ENCODE measurements at places on chromosomes 2 and 18.
A peak's percentile ranks its signal among the peaks of the same experiment; 100 is the strongest.

GRCh38 chr2:181573140-181573736 is 83.7 kb downstream of the CERKL start:
- DNase-seq, result no peak

DNA sequence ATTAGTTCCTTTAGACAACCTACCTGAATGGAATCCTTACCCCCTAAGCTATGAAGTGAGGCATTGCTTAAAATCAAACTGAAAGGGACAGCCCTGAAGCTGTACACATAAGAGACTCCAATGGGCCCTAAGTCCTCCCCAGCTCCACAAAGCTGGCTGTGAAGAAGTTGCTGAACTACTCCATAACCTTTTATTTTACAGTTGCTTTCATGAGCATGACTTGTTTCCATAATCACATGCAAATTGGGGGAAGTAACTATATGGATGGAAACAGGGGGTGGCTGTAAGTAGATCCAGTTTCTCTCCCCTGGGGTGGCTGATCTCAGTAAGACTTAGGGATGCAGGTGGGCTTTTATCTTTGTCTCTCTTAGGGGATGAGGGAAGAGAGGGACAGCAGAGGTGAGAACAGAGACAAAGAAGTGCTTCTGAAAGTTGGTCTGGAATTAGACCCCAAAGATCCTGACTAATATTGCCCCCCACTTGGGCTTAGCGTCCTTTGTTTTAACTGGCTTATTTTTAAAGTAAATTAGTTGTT is 5.5 kb downstream of the FZD5 start:
- no peak for DNase-seq

DNA sequence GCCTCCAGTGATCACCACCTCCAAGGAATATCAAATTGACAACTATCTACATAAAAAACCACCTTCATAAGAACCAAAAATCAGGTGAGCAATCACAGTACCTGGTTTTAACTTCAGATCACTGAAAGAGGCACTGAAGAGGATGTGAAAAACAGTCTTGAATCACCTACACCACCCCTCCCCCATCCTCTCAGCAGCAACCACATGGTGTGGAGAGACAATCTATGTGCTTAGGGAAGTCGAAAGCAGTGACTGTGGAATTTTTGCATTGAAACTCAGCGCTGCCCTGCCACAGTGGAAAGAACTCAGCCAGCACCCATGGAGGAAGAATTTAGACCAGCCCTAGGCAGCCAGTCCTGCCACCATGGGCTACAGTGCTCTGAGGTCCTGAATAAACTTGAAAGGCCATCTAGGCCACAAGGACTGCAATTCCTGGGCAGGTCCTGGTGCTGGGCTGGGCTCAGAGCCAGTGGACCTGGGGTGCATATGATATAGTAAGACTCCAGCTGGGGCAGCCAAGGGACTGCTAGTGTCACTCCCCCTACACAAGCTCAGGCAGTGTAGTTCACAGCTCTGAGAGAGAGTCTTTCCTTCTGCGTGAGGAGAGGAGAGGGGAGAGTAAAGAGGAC is 75.6 kb downstream of the ATL2 start:
- no peak for DNase-seq

- no peak for DNase-seq
Observed at GRCh38 chr2:196399722-196400691, 228.6 kb upstream of the STK17B start.

DNA sequence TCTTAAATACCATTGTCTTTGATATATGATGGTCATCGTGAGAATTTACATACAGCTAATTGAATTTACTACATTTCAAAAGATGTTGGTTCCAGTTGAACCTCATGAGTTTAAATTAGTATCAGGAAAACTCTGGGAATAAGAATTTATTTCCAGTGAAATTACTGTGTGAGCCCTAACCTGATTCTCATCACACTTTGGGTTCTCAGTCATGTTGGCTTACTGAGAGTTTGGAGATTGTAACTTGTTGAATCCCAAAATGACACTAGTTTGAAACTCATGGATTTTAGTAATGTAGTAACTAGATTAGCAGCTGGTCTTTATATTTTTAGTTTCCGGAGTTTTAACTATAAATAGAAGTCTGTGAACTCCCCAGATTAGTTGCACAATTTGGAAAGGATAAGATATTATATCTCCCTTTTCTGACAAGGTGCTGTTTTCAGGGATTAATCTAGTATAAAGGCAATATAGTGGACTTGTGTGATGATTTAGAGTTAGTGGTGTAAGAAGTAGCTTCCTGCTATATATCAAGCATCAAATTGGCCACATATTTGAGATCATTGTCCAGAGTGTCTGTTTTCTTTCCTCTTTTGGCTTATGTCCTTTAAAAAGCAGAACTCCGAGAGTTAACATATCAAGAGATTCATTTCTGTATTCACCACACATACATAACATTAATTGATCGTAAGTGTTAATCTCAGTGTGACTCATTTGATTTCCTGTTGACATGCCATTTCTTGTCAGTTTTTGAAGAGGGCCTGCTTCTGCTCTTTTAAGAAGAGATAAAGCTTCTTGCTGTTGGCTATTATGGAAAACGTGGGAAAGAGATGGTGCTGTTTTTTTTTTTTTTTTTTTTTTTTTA is 15.7 kb downstream of the NDUFV2 start:
- peak; percentile 73 for DNase-seq

- DNase-seq, result no peak
Observed at GRCh38 chr2:8346706-8347430, 335.0 kb upstream of the ID2 start.

- DNase-seq, result no peak
Observed at GRCh38 chr2:33378556-33379210, 97.8 kb upstream of the RASGRP3 start.

- DNase-seq, result no peak
Observed at GRCh38 chr2:102790091-102790455, 28.2 kb downstream of the TMEM182 start.

DNA sequence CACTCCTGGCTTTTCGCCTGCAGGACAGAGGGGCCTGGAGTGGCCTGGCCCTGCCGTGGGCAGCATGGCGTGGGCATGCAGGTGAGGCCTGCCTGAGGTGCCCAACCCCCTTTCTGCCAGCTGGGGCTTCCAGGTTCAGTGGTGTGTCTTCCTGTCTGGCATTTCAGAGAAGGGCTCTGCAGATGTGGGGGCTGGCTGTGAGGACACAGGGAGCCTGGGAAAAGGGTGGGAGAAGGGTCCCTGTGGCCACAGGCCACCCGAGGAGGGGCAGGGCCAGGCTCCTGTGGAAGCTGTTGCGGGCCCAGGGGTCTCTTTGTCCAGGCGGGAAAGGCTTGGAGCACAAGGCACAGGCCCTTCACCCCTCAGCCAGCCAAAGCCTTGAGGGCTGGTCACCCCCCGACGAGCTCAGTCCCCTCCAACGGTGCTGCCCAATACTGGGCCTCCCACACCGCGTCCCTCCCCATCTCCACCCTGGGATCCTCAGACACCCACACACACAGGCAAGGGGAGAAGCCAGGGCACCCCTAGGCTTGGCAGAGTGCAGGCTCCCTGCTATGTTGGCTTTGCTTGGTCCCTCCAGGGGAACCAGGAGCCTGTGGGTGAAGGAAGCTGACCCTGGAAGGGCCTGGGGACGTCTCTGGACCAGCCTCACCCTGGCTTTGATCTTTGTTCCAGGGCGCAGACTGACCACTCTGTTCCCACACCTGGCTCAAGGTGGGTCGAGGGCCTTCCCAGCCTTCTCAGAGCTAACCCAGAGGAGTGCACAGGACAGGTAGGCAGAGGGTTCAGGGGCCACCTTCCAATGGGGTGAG is 3.7 kb upstream of the AQP12A start:
- no peak for DNase-seq

DNA sequence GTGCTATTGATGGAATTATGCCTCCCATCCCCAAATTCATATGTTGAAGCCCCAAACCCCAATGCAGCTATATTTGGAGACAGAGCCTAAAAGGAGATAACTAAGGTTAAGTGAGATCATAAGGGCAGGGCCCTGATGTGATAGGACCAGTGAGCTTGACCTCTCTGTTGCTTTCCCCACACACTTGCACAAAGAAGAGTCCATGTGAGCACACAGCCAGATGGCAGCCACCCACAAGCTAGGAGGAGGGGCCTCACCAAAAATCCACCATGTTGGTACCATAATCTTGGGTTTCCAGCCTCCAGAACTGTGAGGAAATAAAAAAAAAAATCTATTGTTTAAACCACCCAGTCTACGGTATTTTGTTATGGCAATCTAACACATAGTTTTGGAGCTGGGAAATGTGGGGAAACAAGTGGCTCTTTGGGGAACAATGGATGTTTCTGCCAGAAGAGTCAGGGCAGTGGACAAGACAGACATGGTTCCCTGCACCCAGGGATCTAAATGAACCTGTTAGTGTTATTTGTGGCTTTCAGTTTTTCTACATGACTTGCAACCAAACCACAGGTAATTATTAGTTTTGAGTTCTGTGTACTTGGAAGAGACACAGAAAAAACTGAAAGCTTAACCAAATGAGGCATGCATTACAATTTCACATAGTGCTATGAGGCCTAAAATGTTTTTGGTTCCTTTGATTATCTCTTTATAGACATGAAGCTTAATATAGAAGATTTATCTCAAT is 259.1 kb downstream of the LTBP1 start:
- DNase-seq, result no peak

GRCh38 chr18:55239740-55240139 is 280.5 kb upstream of the CCDC68 start:
- no peak for DNase-seq

GRCh38 chr2:119117408-119117807 is 41.1 kb downstream of the C1QL2 start:
- DNase-seq, result no peak

GRCh38 chr2:28322981-28323396 is 69.7 kb upstream of the FOSL2 start:
- DNase-seq, result no peak

DNA sequence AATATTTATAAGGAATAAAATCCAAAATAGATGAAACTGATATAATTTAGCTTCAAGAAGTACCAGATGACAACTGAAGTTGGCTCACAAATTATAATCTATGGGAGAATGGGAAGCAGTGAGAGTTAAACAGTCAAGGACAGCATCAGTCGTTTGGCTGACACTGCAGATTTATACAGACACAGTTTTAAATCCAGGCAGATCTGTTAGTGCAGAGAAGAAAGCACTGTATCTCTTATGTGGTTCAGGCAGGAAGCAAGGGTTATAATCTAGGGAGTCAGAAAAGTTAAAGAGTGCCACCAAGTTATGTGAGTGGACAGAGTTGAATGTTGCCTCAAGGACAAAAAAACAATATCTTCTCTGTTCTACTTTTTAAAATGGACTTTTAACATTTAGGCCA is 880.2 kb downstream of the TSN start:
- no peak for DNase-seq

DNA sequence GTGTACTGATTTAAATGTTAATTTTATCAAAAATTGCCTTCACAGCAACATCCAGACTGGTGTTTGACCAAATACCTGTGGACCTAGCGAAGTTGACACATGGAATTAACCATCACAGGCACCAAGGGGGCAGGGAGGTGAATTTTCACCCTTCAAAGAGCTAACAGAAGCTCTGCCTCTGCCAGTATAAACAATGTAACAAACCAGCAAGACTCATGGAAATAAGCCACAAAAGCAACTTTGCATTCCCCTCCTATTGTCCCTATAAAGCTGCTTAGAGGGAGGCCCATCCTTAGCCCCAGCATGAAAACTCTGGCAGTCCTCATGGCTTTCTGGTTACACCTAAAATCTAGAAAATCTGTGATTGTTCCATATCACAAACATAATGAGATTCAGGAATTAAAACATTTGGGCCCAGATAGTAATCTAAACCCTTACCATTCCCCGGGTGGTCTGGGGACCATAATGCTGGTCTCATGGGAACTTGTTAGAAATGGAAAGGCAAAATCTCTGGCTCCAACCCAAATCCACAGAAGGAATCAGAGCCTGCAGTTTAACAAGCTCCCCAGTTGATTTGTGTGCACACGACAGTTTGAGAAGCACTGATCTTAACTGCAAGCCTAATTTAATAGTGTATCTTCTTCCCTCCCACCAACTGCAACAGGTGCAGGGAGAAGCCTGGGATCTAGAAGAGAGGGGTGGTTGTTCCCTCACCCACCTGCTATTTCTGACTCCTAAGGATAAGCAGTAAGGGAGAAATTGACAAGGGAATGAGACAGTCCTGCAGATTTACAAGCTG is 23.1 kb downstream of the SERPINB11 start:
- DNase-seq, result no peak

DNA sequence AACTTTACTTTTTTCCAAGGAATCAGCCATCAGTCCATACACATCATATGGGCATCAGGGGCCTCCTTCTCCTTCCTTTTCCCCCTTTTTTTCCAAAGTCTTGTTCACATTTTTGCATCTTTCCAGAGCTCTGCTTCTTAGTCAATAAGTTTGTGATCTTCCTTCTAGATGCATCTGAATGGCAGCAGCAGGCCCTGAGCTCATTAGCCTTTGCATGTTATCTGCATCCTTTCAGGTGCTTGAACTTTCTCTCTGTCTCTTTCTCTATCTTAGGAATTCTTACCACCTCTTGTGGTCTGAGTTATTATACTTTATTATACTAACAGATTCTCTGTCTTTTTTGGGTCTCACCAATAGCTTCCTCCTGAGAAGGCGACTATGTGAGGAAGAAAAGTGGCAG is 312.4 kb upstream of the FANCL start:
- no peak for DNase-seq

DNA sequence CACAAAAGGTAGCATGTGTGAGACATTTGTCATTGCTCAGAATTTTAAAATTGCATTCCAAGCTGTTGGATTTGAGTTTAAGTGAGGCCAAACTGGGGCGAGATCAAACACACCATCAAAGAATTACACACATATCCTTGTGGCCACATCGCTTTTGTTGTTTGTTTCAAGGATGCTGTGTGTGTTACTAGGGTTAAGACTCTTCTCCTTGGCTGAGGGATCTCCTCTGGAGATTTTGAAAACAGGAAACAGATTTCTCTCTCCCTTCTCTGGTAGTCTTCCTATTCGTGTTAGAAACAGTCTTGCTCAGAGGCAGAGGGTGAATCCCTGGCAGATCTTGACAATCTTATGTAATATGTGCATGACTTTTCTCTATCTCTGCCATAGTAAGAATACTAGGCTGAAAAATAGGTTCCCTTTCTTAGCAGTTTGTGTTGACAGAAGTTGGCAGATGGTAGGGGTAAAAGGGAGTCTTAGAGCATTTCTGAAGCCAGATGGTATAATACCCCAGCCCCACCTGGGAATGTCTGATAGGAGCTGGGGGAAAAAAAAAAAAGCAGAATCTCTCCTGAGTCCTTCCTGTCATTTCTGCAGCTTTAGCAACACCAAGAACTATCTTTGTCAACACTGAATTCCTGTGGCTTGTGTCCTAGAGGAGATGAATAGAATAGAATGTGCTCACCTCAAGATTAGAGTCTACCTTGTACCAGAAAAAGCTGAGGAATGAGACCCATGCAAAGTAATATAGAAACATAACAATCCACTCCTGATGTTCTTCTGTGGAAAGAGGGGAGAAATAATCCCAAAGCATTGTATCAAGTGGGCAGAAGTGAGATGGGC is 101.8 kb downstream of the XRCC5 start:
- no peak for DNase-seq

DNA sequence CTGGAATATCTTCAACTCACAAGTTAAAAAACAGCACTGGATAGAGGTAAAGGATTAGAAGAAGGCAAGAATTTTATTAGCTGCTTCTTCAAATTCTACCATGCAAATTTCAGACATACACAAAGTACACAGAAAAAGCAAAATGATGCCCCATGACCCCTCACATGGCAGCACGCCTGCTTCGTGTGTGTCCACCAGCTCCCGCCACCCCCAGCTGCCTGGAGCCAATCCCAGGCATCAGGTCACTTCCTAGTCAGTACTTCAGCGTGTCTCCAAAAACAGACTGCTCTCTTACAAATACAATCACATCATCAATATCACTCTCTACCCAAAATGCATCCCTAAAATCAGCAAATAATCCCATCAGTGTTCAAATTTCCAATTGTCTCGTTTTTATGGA is 35.8 kb downstream of the IMPA2 start:
- DNase-seq, result no peak
